ENCODE measurements at places on chromosomes 3 and 15.
A peak's percentile ranks its signal among the peaks of the same experiment; 100 is the strongest.

DNA sequence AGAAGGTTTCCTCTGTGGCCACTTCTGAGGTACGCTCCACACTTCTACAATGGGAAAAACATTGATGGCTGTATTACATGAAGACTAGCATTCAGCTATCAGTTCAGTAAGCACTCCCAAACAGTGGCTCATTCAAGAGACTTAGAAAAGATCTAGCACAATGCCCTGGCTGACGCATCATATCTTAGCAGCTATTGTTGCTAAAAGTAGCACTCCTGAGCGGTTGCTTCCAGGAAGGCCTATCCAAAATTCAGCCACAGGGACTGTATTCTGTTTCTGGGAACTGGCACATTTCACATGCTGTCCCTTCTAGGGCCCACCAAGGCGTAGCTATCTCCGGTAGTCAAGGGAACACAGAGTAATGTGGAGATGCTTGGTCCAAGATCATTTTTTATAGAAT, 21.2 kb upstream of the SPRED1 start:
- no peak for DNase-seq

DNA sequence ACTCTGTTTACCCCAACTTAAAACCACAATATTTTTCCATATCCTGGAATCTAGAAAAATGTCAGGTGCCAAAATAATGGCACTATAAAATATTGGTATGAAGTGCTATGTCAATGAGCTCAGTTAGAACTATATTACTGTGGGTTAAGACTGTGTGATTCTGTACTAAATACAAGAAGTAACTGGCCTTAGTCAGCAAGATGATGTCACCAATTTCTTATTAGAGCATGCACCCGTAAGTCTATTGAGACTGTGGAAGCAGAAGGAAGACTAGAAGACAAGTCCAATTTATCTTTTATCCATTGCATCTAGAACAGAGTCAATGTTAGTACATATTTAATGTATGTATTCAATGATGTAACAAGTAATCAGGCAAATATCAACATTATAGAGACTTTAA, 25.0 kb downstream of the LRRC58 start:
- no peak for DNase-seq

DNA sequence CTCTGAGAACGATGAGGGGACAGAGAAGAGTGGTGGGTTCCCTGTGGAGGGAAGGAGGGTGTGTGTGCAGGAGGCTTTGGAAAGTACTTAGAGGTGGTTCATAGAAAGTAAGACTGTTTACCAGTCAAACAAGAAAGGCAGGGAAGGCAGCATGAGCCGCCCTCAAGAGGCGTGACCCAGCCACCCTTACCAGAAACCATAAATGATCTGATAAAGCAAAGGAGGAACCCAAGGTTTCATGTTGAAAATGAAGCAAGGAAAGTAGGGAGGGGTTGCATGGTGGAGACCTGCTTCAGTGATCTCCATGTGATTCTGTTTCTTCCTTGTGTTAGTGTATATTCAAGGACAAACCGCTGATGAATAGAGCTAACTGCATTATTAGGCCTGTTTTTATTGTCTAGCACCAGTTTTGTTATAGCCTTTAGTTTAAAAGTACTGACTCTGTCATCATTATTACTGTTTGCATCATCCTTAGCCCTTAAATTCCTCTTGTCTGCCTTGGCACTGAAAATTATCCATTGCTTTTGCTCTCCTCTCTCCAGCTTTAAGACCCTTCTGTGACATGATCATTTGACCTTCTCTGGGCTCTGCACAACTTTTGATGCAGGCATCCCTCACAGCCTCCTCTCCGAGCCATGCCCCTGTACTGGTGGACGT, 96.1 kb downstream of the STAC start:
- DNase-seq, result no peak

- DNase-seq, result no peak
Observed at GRCh38 chr3:118080889-118081288, 953.8 kb downstream of the IGSF11 start.

- peak; percentile 77 for DNase-seq
Observed at GRCh38 chr3:195609229-195609628, 25.5 kb upstream of the APOD start.

DNA sequence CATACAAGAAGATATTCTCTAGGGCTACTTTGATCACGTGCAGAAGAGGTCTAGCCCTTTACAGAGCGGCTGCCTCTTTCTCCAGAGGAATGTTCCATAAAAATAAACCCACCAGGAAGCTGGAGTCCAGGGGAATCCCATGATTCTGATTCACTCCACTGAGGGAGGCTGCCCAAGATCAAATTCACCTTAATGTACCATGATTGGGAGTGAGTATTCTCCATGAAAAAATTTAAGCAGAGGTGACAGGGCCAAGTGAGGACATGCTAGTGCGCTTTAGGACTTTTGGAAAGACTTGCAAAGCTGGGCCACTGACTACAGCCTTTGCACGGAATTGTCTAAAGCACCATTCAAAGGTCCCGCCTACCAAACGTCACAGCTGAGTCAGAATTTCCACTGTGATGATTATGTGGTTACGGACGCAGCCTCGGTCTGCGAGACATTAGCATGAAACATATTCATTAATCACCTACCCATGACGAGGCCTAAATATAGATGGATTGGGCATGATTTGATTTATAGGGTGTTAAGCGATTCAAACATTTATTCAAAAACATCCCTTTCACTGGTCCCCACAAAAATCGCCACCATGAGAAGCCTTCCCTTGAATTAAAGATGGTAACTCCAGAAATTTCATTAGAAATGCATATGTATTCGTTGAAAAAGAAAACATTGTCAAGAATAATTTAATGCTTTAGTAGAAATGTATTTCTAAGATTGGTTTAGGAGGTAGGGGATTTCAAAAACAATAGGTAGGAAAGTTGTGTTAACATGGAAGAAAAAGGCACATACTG, 152.6 kb downstream of the GREM1 start:
- DNase-seq, result no peak

DNA sequence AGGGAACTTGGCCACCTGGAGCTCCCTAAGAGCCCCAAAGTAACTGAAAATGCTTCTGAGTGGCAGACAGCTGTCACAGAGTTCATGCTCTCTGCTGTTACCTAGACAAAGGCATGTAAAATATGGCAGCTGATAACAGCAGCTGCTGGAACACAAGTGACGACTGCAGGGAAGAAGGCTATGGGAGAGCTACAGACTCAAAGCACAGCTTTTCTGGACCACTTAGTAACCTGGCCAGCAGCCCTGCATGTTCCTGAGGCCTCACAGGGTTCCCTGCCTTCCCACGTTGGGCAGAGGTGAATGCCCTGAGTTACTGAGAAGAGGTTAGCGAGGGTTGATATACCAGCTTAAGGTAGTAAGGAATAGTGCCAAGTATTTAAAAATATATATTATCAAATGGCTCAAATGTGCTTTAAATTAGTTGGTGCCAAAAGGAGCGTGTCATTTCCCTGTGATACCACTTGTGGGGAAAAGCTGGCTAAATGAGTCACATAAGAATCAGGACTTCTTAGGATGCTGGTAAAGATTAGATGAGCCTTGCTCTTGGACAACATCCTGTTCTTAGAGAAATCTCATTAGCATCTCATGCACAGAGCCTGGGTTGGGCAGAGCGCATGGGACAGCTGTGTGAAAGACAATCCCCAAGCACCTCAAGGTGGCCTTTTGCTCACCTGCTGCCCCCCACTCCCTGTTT, 76.4 kb upstream of the SCN5A start:
- DNase-seq, result no peak

GRCh38 chr3:66378256-66378655, 122.6 kb downstream of the LRIG1 start:
- DNase-seq, result no peak

DNA sequence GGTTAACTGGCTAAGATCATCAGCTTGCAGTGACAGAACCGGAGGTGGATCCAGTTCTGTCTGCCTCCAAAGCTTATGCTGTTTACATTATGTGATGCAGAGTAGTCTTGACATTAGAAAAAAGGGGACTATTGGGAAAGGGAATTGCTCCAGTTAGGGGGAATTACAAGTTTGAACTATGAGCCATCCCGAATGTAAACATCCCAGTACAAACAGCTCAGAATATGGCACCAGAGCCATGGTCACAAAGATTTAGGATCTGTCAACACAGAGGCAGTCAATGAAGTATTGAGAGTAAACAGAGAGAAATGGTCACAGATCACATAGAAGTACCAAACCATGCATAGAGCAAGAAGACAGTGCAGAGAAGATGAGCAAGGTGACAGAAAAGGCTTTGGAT, 39.8 kb upstream of the CRTC3 start:
- DNase-seq, result no peak

GRCh38 chr15:85615930-85616329, 178.8 kb downstream of the KLHL25 start:
- no peak for DNase-seq

DNA sequence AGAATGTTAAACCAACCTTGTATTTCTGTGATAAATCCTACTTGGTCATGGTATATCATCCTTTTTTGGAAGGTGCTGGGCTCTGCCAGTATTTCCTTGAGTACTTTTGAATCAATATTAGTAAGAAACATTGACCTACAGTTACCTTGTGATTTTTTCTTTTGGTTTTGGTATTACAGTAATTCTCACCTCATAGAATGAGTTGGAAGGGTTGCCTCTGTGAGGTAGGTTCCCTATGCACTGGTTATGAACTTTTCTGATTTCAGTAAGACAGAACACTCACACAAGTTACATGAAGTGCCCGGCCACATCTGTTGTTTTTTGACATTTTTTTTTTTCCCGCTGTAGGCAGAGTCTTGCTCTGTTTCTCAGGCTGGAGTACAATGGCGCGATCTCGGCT, 20.0 kb downstream of the PCCB start:
- DNase-seq, result no peak

DNA sequence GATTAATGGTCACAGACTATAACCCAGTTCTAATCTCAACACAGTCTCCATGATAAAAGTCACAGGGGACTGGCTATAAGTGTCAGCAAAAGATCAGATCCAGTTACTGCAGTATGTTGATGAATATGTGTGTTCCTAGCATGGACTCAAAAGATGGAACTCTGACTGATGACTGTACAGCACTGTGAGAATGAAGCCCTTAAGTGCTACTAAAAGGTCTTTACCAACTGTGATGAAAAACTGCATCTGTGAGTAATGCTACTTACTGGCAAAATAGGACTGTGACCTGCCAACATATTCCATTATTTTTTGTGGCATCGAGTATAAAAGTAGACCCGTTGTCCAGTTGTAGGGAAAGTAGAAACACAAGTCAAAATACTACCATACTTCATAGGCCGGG, 284.2 kb downstream of the ROBO2 start:
- DNase-seq, result no peak

- DNase-seq, result no peak
Observed at GRCh38 chr3:3403700-3404099, 224.2 kb upstream of the CRBN start.

- no peak for DNase-seq
Observed at GRCh38 chr3:101182734-101183133, 137.6 kb downstream of the IMPG2 start.

DNA sequence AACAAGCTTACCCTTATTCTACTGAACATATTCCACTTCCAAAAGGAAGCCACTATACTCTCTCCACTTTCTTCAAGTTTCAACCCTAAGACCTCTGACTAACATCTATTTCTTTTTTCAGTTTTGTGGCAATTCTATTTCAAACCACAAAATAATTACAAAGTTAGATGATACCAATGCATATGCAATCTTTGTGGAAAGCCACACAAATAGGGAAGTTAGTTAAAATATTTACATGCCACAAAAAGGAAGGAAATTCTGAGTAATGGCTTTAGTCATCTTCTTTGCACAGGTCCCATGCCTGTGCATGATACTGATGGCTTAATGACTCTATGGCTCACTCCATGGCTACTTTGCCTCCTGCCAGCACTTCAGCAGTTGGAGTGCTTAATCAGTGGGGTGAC, 57.0 kb upstream of the MCTP2 start:
- no peak for DNase-seq

- no peak for DNase-seq
Observed at GRCh38 chr3:4394048-4394447, 73.0 kb downstream of the SUMF1 start.

- DNase-seq, result no peak
Observed at GRCh38 chr15:70093070-70093469, 4.6 kb downstream of the TLE3 start.

- DNase-seq, result no peak
Observed at GRCh38 chr3:195738274-195739044, 17.7 kb downstream of the MUC20 start.

- DNase-seq, result no peak
Observed at GRCh38 chr3:146099316-146099715, 61.7 kb downstream of the PLOD2 start.

- DNase-seq, result no peak
Observed at GRCh38 chr3:42581400-42581708, 413 bp downstream of the SEC22C start.

GRCh38 chr3:132738314-132738713, 16.1 kb upstream of the NPHP3 start:
- DNase-seq, result no peak

- DNase-seq, result no peak
Observed at GRCh38 chr15:64930778-64931371, 19.2 kb downstream of the ANKDD1A start.

- no peak for DNase-seq
Observed at GRCh38 chr3:191283400-191283799, 45.8 kb upstream of the CCDC50 start.

GRCh38 chr15:58738046-58738707, 11.3 kb downstream of the ADAM10 start:
- DNase-seq, result no peak

DNA sequence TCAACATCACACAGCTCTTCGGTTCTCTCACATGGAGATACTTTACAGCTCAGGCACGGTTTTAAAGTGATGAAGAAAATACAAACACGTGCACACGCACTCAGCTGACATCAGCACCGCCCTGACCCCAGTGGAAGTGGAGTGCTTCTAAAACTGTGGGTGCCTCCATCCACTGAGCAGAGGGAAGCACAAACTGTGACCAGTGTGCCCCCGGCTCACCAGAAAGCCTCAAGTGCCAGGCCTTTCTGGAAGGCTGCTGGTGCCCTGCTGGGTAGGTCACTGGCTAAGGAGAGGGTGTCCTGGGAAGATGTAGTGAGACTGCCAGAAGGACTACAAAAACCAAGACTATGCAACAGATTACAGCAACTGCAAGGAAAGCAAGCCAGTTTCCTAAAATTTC, 78.5 kb downstream of the OCA2 start:
- DNase-seq, result no peak

- no peak for DNase-seq
Observed at GRCh38 chr3:160163229-160163878, 61.9 kb upstream of the C3orf80 start.

GRCh38 chr3:115632026-115632425, 8.7 kb downstream of the GAP43 start:
- DNase-seq, result no peak

DNA sequence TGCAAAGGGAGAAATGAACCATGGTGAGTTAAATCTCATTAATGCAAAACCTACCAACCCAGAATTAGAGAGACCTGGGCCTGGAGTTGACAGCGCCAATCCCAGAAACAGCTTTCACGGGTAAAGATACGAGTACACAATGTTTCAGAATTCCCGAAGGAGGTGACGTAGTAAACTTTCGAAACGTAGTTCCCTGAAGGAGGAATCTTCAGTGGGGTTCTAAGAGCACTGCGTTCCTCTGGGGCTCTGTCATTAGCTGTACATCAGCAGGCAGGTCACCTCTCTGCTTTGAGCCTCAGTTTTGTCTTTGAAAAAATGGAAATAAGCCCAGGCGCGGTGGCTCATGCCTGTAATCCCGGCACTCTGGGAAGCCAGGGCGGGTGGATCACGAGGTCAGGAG, 152.3 kb downstream of the XXYLT1 start:
- DNase-seq, result no peak

- DNase-seq, result no peak
Observed at GRCh38 chr3:42139621-42140453, 48.7 kb downstream of the TRAK1 start.

Data from naive thymus-derived CD8-positive, alpha-beta T cell (primary cell).